SK-N-SH treated with all-trans-retinoic acid at 6 μM for 48 hours (cell line): ENCODE measurements at places on chromosomes 3 and 15.

GRCh38 chr3:38003371-38003816 lies 12.8 kb downstream of the VILL start:
- peak; percentile 65 for ATAC-seq

DNA sequence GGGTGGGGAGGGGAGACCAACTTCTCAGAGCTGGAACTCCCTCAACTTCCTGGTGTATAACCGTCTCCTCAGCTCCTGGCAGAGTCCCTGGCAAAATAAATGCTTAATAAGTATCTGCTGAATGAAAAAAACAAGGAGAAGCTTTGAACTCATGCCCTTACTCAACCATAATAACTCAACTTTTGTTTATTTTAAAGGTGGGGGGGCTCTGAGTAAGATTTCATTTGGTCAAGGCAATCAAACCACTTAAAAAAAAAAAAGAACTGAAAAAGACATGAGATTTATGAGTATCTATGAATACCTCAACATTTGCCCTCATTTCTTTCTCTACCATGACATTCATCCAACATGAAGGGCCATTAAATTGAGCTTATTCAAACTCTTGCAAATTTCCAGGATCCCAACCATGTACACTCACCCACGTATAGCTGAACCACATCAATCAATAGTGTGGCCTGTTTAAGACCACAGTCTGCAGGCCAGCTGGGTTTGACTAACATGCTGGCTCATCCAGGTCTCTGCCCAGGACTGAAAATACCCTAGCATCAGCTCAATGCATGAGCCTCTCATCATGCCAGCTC lies 157.9 kb downstream of the FOXP1 start:
- peak; percentile 55 for ATAC-seq

- ATAC-seq, result peak; percentile 76
Observed at GRCh38 chr15:68149059-68149458, 56.1 kb downstream of the CALML4 start.

- no peak for ATAC-seq
Observed at GRCh38 chr3:171784937-171785336, 25.3 kb downstream of the PLD1 start.

DNA sequence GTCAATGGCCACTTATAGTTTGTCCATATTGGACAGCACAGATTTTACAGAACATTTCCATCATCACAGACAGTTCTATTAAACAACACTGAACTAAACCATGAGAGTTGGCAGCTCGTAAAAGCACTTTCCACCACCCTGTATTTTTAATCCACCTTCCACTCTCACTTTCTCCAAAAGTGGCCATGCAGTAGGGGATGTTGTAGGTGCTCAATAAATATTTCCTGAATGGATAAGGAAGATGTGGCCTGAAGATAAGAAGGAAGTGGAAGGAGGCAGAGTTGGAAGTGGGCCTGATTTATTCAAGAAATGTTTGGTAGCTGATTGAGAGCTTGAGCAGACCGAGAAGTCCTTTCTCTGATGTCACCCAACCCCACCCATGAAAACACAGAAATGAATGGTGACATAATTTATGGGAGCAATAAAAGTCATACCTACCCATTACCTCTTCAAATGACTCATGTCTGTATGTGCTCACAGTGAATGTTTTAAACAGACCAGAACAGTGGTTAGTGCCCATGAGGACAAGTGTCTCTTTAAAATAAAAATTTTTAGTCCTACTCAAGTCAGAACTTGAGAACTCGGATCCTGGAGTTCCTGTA lies 39.6 kb upstream of the CTNNB1 start:
- ATAC-seq, result no peak
